ENCODE measurements at places on chromosomes 2 and 18.

GRCh38 chr2:55862246-55862645, 61.3 kb downstream of the EFEMP1 start:
- DNase-seq: no peak

- DNase-seq: no peak
These were observed 78.6 kb downstream of the FAM228A start for GRCh38 chr2:24253303-24253919.

GRCh38 chr2:196617430-196617829, 22.1 kb upstream of the CCDC150 start:
- DNase-seq: no peak

GRCh38 chr2:223870840-223871611, 33.6 kb upstream of the AP1S3 start:
- no peak for DNase-seq

DNA sequence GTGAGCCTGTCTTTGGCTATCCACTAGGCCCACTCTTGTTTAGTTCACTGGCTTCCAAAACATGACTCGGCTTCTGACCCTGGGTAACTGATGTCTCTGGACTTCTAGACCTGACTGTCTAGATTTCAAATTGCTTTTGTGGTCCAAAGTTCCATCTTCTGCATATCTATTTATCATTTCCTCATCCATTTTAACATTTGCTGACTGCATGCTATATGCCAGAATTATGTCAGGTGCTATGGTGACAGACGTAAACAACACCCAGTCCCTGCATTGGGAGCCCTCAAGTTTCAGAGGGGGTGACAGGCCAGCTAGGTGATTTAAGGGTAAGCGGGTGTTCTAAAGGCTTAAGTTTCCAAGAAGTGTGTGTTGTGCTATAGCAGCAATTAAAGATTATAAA, 140.9 kb downstream of the PIEZO2 start:
- no peak for DNase-seq

GRCh38 chr2:62293490-62294271, 97.8 kb downstream of the B3GNT2 start:
- DNase-seq: no peak

DNA sequence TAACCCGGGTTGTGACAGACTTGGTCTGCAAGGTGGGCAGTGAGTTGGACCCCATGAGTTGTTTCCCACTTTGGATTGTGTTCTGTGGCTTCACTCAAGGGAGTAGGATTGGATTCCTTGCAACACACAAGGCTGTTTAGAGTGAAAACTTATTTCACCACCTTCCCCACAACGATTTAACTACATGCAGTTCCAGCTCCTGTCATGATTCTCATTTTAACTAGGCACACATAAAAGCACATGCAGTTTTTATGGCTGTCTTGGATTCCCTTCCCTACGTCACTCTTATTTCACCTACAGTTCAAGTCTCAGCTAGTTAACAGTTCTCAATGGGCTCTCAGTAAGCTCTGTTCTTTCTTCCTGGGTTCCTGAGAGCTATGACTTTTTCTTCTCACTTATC, 15.9 kb downstream of the EFEMP1 start:
- DNase-seq: no peak

DNA sequence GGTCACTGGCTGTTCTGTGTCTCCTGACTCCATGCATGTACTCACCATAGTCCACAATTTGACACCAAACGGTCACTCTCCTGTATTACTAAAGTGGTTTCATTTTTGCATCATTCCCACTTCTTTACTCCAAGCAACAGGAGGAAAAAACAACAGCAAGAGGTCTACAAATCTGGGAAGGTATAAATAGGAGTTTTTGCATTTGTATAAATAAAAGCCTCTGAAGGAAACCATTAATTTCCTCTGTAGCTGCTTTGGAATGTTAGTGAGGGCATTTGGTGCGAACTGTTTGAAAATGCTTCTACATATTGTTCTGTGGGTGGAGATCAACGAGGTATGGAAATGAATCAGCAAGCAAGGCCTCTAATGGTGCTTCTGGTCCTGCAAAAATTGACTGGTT, 148.5 kb upstream of the DLX2 start:
- DNase-seq: no peak

DNA sequence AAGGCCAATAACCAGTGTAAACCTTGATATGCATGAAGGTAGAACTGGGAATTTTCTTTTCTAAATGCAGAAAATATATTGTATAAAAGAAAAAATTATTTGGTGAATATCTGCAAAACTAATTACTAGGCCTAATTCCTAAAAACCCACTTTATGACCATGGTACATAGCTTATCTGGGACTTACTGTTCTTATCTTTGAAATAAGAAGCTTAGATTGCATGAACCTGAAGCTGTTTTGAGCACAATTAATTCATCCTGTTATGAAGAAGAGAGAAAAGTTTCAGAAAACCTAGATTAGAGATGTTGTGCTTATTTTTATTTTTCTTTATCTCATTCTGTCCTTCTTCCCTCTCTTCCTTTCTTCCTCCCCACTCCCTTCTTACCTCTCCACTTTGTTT, 235.0 kb downstream of the GULP1 start:
- no peak for DNase-seq

DNA sequence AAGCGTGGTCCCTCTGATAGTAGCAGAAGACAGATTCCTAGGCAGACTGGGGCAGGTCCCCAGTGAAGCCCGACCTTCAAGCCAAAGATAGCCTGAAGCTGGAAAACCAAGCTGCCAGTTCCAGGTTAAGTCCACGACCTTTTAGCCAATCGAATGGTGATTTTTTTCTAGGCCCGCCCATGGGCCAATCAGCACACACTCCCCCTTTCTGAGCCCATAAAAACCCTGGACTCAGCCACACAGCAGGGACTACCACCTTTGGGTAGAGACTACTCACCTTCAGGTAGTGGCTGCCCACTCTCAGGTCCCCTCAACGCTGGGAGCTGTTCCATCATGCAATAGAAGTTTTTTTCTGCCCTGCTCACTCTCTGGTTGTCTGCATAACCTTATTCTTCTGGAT, 14.5 kb upstream of the ADI1 start:
- no peak for DNase-seq

DNA sequence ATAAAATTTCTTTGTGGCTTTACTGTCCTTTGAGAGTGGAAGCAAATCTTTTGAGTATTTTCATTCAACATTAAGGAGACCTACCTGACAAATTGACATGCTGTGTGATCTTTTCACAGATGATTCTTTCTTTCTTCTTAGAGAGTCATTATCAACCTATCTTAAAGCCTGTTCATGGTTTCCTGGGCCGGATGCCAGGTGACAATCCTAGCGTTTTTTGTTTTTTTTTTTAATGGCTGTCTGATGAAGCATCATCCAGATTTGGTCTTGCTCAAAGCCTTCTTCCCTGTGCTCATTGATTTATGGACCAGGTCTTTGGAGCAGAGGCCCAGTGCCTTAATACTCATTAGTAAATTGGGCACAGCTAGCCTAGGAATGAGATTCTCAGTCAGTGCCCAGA, 9.8 kb upstream of the MGAT5 start:
- DNase-seq: no peak

DNA sequence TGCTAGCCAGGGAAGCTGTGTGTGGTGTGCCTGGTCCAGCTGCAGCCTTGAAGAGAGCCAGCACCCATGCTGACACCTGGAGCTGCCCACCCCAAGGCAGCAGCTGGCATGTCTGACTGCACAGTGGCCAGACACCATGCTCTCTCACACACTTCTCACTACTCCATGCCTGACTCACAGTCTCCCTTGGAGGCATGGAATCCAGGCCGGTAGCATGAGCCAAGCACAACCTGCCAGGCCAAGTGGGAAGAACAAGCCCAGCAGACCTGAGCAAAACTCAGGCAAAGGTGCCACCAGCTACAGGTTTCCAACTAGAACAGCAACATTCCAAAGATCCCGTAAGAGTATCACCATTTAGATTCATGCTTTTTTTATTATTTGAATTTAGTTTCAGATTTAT, 625.3 kb upstream of the LRRTM4 start:
- no peak for DNase-seq

GRCh38 chr2:197033222-197033621, 106.7 kb upstream of the PGAP1 start:
- no peak for DNase-seq

GRCh38 chr18:3713166-3713565, 263.2 kb downstream of the TGIF1 start:
- DNase-seq: no peak

DNA sequence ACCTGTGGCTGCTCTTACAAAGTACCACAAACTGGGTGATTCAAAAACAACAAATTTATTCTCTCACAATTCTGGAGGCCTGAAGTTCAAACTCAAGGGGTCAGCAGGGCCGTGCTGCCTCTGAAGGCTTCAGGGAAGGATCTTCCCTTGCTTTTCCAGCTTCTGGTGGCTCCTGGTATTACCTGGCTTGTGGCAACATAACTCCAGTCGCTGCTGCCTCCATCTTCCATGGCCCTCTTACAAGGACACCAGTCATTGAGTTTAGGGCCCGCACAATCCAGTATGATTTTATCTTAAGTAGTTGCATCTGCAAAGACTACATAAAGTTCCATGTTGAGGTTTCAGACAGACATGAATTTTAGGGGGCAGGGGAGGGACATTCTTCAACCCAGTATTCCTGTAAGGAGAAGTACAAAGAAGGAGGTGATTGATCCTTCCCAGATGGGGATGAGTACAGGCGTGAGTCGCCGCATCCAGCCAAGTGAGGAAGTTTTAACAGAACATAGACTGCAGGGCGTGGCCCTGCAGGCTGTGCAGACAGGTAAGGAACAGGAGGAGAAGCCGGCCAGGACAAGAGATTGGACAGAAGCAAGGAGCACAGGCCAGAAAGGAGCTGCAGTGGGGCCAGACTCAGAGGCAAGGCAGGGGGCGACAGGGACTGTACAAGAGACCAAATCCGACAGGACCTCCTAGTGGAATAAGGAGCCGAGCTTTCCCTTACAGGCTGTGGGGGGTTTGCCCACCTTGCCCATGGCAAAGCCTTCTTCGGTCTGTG, 44.4 kb upstream of the BZW1 start:
- DNase-seq: no peak

GRCh38 chr2:127563458-127564428, 28.3 kb downstream of the MYO7B start:
- DNase-seq: no peak

DNA sequence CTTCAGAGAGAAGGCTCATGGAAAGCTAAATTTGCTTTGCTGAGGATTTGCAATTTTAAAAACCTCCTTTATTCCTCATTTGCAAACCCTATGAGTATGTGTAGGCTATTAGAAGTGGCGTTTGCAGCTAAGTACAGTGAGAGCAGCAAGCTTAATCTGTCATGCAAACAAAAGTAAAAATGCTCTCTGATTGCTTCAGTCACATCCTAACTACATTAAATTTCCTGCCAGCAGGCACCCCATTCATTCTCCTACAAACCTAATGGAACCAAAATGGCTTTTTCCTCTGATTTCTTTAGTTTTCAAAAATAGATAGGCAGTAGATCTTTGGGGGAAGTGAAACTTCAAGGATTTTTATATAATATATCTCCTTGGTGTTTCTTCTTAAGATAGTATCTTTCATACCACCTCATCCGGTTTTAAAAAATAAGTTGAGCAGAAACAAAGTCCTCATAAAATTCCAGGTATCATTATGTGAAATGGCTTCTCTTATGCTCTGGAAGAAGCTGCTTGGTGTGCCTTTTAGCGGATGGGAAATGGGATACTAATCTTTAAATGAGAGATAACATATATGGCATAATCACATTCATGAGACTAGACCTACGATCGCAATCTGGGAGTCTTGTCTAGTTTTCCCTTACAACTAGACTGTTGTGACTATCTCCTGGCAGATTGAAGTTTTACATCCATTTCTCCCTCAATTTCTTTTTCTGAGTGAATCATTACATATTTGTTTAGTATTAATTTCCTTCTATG, 49.1 kb downstream of the CLIP4 start:
- DNase-seq: no peak

DNA sequence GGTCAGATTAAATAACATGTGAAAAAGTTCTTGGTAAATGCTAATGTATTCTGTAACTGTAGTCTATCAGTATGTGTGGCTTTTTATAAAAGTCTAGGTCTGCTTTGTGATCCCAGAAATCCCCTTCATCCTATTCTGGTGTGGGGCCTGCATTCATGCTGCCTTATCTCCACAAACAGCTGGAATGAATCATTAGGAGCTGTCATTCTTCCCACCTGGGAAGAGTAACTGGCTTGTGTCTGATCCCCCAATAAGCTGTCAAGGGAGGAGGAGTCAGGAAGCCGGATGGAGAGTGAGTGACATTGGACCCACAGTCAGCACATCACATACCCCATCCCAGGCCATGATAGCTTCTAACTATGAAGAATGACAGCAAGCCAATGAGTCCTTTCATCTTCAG, 81.1 kb upstream of the EPHA4 start:
- no peak for DNase-seq

GRCh38 chr2:214801068-214801467, 8.4 kb downstream of the BARD1 start:
- no peak for DNase-seq

DNA sequence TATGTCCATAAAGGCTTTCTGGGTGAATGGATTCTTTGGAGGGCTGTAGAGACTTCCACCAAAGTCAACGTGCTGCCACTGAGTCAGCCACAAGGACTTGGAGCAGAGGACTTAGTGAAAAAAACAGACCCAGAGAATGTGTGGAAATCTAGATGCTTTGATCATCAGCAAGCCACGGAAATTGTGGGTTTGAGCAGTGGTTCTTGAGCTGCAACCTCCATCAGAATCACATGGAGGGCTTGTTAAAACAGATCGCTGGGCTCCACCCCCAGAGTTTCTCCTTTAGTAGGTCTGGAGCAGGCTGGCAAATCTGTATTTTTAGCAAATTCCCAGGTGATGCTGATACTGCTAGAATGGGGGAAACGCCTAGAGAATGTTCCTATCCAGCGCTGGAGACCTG, 95.3 kb downstream of the RBM43 start:
- DNase-seq: no peak

GRCh38 chr2:2590841-2591541, 259.9 kb upstream of the MYT1L start:
- DNase-seq: no peak

GRCh38 chr2:15242936-15243461, 318.1 kb downstream of the NBAS start:
- DNase-seq: no peak

DNA sequence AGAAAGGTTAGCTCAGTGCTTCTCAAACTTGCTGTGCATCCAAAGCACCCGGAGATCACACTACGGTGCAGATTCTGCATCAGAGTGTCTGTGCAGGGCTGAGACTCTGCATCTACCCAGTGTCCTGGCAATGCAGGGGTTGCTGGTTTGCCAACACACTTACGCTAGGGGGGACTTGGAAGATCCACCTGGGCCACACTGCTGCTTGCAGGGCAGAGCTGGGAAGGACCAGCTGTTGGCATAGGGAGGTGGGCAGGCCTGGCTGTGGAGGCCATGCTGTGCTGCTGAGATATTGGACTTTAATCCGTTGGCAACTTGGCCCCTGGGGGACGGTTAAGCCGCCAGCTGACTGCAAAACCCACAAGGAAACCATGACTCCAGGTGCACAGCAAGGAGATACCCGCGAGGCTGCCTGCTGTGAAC, 397.6 kb upstream of the HS6ST1 start:
- DNase-seq: no peak

DNA sequence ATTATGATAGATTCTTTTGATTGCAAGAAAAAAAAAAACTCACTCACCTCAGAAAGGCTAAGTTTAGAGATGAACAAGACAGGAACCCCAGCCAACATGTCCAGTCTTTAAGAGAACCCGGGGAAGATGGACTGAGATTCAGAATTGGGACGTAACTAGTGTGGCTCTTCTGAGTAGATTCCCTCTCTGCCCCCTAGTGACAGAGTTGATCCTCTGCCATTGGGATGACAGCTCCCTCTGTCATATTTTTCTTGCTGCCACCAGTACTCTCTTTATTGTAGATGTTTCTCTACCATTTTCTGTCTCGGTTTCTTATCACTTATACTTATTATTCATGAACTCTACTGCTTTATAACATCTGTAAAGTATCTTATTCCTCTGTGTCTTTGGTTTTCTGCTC, 77.7 kb downstream of the GULP1 start:
- DNase-seq: peak; percentile 17
